Activated gamma-delta T cell treated with Interleukin-2 at 50 U/mL for 16 hours (primary cell): ENCODE measurements at places on chromosomes 12 and 14.

- DNase-seq, result no peak
These were observed 267.9 kb downstream of the BCL11B start for GRCh38 chr14:99004112-99004511.

DNA sequence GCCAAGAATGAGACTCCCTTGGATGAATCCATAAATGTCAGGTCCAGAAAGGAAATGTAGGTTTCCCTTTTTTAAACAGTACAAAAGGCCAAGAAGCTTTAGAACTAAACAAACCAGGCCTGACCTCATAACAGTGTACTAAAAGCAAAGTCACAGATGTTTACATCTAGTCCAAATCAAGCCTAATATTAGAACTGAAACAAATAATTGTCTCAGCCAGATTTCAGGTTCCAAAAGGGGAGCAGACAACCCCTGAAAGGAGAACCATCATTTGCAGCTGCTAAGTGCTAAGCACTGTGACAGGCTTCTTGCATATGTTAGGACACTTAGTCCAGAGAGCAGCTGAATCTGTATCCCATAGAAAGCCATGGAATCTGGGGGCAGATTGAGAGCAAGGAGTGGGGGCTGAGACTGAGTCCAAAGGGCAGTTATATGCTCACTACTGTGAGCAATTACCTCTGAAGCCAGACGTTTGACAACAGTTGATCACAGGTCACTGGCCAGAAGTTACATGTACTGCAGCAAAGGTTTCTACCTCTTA lies 90.1 kb downstream of the STXBP6 start:
- DNase-seq, result no peak

DNA sequence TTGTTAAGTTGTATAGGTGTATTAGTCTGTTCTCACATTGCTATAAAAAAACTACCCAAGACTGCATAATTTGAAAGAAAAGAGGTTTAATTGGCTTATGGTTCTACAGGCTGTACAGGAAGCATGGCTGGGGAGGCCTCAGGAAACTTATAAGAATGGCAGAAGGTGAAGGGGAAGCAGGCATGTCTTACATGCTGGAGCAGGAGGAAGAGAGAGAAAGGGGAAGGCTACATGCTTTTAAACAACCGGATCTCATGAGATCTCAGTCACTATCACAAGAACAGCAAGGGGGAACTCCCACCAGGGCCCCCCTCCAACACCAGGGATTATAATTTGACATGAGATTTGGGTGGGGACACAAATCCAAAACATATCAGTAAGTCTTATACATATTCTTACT lies 60.5 kb upstream of the OR10AD1 start:
- no peak for DNase-seq

GRCh38 chr12:31323391-31324115 lies 2.4 kb downstream of the SINHCAF start:
- peak; percentile 42 for DNase-seq

DNA sequence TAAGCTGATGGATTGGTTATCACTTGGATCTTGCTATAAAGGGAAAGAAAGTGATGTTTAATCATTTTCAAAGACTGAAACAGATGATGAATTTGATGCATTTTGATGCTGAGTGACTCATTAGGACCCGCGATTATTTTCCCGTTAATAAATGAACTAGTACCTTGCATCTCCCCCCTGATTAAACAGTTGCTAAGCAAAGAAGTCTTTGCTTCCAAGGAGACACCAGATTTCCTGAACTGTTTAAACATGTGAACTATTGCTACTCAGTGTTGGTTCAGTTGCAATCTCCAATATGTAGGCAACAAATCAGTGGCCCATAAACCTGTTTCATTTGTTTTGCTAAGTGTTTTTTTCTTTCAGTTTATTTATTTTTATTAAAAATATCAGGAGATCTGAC lies 375.2 kb downstream of the AACS start:
- no peak for DNase-seq
